Putamen (tissue), 1 donor: ENCODE measurements at places on chromosomes 4 and X.

DNA sequence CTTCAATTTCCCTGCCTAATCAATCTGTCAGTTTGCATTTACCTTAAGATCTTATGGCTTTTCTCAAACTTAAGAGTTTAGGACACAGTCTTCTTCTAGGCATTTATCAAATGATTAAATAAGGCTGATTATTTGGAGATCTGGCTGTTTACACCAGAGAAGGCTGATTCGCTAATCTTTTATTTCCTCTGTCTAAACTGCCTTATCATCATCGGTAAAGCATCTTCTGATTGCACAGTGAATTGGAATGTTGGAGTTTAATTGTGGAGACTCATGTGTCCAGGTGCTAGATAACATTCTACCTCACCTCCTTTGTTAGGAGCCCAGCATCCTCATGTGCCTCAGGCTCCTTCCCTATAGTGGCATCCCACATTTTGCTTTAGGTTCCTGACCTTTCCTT, 100.3 kb upstream of the DDIT4L start:
- DNase-seq, result no peak

DNA sequence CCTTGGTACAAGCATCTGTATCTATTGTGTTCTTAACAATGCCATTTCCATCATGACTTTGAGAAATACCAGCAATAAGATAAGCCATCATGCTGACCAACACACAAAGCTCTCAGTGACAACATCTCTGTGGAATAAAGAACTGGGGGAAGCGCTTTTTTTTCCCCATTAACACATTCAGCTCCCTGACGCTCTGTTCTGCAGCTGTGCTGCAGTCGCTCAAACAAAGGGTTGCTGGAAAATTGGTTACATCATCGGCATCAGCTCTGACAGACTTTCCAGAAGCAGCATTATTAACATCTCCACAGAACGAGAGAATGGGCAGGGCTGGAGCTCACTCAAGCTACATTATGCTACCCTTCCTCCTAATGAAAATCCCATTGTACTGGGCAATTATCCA, 39.9 kb downstream of the DCX start:
- DNase-seq, result no peak

- no peak for DNase-seq
Measured at GRCh38 chr4:185343726-185344581, 51.8 kb downstream of the LRP2BP start.

DNA sequence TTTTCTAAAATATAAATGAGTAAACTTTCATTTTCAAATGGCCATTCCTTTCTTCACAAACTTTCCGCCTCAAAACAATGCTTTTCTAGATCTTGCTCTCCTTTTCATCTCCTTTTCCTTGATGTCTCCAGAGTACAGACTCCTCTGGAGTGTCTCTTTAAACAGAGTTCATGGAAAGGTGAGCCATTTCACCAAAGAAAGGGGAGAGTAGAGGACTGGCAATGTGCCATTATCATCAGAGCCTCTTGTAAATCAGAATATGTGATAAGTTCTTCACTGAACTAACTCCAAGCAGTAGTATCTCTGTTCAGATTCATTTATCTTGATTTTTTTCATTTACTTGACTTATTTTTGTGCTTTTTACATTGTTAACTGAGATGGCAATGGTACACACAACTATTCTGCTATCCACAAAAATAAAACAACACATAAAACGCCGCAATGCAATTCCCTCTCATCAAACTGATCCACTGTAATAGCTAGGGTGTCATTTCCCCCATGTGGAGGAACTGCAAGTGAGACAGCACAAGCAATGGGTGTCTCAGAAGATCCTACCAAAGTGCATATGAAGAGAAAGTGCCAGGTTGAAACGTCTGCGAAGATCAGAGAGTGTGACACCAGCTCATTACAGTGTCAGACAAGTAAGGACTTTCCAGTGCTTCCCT, 125.4 kb downstream of the RASL11B start:
- no peak for DNase-seq

DNA sequence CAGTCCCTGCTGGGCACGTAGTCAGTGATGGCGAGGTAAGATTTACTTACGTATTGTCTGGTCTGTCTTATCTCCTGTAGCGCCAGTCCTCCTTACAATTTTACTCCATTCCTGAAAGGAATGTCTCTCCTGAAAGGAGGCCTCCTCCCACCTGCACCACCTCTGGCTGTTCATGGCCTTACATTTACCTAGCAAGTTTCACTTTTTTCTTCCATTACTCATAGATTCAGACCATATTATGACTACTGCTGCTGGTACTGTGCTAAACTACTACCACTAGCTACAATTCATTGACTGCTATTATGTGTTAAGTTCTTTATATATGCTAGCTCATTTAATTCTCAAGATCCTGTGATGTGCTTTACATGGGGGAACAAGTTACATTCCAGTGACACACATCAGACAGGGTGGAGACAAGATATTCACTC, 189.9 kb downstream of the BMPR1B start:
- DNase-seq, result no peak

GRCh38 chr4:8278421-8279287, 9.1 kb downstream of the HTRA3 start:
- DNase-seq, result no peak

- no peak for DNase-seq
Measured at GRCh38 chrX:69151866-69152284, 13.4 kb downstream of the PJA1 start.

GRCh38 chr4:80386281-80386886, 50.9 kb downstream of the CFAP299 start:
- DNase-seq, result no peak

- no peak for DNase-seq
Measured at GRCh38 chrX:1151378-1152077, 60.9 kb downstream of the CRLF2 start.

DNA sequence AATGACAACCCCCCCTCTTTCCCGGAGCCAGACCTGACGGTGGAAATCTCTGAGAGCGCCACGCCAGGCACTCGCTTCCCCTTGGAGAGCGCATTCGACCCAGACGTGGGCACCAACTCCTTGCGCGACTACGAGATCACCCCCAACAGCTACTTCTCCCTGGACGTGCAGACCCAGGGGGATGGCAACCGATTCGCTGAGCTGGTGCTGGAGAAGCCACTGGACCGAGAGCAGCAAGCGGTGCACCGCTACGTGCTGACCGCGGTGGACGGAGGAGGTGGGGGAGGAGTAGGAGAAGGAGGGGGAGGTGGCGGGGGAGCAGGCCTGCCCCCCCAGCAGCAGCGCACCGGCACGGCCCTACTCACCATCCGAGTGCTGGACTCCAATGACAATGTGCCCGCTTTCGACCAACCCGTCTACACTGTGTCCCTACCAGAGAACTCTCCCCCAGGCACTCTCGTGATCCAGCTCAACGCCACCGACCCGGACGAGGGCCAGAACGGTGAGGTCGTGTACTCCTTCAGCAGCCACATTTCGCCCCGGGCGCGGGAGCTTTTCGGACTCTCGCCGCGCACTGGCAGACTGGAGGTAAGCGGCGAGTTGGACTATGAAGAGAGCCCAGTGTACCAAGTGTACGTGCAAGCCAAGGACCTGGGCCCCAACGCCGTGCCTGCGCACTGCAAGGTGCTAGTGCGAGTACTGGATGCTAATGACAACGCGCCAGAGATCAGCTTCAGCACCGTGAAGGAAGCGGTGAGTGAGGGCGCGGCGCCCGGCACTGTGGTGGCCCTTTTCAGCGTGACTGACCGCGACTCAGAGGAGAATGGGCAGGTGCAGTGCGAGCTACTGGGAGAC, 1.6 kb downstream of the PCDH10 start:
- DNase-seq, result no peak

- DNase-seq, result no peak
Measured at GRCh38 chr4:67894659-67895058, 10.9 kb upstream of the TMPRSS11D start.

DNA sequence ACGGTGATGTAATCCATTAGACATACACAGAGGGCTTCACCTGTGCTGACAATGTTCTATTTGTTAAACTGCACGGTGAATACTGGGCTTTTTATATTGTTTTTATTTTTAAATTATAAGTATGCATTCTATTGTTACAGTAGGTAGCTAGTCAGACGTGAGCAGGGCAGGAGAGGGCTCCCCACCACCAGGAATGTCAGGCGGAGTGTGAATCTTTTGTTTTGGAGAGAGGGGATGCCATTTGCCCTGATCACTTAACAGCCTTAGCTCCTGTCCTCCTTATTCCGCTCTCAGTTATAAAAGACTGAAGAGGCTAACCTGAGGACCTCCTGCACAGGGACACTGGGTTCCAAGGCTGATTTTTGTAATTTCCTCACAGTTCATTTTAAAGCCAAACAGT, 151.6 kb upstream of the TAPT1 start:
- DNase-seq, result no peak

DNA sequence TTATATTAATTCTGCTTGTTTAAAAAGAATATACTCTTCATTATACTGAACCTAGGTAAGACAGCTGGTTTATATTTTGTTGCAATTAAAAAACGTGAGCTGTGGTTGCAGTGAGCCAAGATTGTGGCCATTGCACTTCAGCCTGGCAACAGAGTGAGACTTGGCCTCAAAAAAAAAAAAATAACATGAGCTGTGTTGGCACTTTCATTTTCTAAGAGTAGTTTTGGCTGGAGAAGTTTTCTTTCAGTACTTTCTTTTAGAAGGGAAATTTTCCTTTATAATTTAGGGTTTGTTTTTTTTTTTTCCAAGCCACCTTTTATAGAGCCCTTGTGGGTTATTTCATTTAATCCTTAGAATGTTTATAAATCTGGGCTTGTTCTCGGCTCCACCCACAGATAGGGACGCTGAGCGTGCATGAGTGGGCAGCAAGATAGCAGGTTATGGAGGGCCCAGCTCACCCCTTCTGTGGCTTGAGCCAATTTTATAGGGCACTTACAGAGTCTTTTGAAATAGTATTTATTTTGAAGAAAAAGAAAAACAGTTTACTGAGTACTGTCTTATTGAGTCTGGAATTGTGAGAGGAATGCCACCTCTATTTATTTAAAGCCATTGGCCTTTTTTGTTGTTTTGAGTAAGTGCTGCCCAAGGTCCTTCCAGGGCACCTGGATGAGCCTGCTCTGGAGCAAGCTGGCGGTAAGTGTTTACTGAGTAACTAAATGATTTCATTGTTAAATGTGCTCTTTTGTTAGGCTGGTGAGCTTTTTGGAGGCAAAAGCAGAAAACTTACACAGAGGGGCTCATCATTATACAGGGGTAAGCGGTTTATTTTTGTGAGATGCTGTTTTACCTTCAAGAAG, 60.9 kb downstream of the HTT start:
- no peak for DNase-seq

GRCh38 chr4:73127839-73128453, 58.4 kb upstream of the COX18 start:
- peak; percentile 16 for DNase-seq

- no peak for DNase-seq
Measured at GRCh38 chrX:123481913-123482851, 250.7 kb downstream of the THOC2 start.

GRCh38 chr4:76881375-76881774, 16.6 kb downstream of the SOWAHB start:
- DNase-seq, result no peak

DNA sequence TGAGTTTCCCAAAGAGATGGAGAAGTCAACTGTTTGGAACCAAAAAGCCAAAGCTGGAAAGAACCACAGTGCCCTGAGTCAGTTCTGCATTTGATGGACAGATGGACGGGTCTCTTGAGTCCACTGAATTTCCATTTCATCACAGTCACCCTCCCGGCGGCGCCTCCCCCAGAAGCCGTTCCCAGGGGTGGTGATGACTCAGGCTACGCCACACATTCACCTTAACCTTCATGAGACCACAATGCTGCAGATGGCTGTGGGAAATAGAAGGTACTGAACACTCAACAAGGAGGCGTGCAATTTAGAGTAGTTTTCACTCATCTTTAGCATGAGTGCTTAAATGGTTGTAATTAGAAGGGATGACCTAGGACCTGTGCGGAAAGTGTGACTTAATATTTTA, 61.3 kb downstream of the STOX2 start:
- no peak for DNase-seq

DNA sequence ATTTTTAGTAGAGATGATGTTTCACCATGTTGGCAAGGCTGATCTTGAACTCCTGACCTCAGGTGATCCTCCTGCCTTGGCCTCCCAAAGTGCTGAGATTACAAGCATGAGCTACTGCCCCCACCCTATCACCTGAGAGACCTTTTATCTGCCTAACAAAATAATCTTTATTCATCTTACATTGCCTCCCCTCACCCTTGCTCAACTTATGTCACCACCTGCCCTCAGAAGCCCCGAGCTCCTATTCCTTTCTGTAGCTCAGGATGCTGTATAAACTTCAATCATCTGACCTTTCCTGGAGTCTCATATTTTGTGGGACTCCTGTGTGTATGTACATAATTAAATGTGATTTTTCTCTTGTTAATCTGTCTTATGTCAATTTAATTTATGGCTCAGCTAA, 29.7 kb upstream of the ENPP6 start:
- DNase-seq, result no peak

GRCh38 chr4:76282941-76283689, 23.4 kb upstream of the STBD1 start:
- no peak for DNase-seq

DNA sequence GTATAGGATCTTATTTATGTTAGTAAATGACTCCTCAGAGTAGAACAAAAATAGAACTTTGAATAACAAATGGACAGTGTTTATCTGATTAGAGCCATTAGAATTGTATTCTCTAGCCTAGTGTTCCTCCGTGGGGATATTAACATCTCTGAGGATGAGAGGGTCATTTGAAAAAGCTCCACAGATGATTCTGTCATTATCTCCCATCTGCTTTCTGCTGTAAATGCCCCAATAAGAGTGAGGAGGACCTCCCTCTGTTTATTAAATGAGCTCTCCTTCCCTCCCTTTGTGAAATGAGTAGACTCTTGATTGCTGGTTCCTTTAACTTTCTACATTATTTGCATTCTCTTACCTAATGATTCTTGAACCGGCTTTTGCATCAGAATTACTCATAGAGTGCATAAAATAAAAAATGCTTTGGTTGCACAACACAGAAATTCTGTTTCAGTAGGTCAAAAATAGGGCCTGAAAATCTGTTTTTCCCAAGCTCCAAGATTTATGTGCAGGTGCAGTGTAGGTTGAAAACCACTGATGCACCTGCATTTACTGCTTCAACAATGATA, 18.0 kb downstream of the GC start:
- no peak for DNase-seq

DNA sequence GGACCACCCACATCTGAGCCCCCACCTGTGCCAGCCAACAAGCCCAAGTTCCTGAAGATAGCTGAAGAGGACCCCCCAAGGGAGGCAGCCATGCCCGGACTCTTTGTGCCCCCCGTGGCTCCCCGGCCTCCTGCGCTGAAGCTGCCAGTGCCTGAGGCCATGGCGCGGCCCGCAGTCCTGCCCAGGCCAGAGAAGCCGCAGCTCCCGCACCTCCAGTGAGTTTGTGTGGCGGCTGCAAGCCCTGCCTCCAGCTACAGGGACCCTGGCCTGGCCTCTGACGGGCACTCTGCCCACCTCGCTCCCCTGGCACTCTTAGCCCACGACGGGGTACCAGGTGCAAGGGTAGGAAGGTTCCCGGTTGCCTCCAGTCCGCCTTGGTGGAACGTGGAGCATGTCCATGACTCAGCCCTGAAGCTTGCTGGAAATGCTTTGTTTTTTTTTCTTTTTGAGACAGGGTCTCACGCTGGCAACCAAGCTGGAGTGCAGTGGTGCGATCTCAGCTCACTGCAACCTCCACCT, 13.7 kb upstream of the ADD1 start:
- DNase-seq, result no peak
